Activated CD8-positive, alpha-beta T cell treated with anti-CD3 and anti-CD28 coated beads for 36 hours (primary cell): ENCODE measurements at places on chromosomes 7 and 10. TPM values are rescaled to one million over a fixed set of nuclear protein-coding genes. Genes with fewer than 3 reads are reported as not detected.

The CYP3A5 gene
- not detected for total RNA-seq

The ENTPD1 gene
- 4.6 TPM for total RNA-seq

The TIAL1 gene
- 200 TPM for total RNA-seq

The ADAM12 gene
- 1.3 TPM for total RNA-seq

The KLF14 gene
- not detected for total RNA-seq

The PON3 gene
- not detected for total RNA-seq

The RBP3 gene
- total RNA-seq, result not detected

DNA sequence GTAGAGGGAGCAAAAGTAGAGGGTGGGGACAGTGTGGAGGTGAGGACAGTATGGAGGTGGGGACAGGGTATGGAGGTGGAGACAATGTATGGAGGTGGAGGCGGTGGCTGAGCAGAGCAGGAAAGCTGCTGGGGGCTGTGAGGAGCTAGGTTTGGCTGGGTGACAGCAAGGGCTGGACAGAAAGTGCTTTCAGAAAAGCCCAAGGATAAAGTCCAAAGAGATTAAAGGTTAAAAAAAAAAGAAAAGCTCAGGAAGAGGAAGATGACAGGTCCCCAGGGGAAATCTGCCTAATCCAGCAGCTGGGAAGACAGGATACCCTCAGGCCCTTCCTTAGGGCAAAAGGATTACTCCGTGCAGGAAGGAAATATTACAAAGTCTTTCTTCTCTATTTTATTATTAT lies 32.1 kb upstream of the PFKFB3 start:
- H3K4me3 ChIP-seq, result no peak overlapping the region
- DNase-seq, result no peak
- no peaks in the 10 kb centered on the region for H3K27me3 ChIP-seq
- peaks cover 82% of the 10 kb centered on the region for H3K4me1 ChIP-seq
- peak overlapping the region; percentile 18 for H3K27ac ChIP-seq

DNA sequence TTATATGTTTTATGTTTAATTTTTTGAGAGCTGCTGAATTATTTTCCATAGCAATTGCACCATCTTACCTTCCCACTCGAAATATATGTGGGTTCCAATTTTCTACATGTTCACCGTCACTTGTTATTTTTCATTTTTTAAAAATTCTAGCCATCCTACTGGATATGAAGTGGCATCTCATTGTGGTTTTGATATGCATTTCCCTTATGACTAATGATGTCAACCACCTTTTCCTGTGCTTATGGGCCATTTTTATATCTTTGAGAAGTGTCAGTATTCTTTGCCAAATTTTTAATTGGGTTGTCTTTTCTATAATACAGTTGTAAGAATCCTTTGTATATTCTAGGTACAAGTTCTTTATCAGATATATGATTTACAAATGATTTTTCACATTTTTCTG lies 27.8 kb downstream of the NHLRC2 start:
- no peak overlapping the region for H3K27ac ChIP-seq
- H3K4me1 ChIP-seq, result peaks cover 13% of the 10 kb centered on the region
- H3K27me3 ChIP-seq, result no peaks in the 10 kb centered on the region
- H3K4me3 ChIP-seq, result no peak overlapping the region
- peaks cover 35% of the 10 kb centered on the region for H3K36me3 ChIP-seq

GRCh38 chr10:101358706-101359300 lies 4.8 kb downstream of the BTRC start:
- no peak for DNase-seq
- H3K27ac ChIP-seq, result no peak overlapping the region
- H3K4me1 ChIP-seq, result peaks cover 28% of the 10 kb centered on the region
- H3K36me3 ChIP-seq, result peaks cover 10% of the 10 kb centered on the region

DNA sequence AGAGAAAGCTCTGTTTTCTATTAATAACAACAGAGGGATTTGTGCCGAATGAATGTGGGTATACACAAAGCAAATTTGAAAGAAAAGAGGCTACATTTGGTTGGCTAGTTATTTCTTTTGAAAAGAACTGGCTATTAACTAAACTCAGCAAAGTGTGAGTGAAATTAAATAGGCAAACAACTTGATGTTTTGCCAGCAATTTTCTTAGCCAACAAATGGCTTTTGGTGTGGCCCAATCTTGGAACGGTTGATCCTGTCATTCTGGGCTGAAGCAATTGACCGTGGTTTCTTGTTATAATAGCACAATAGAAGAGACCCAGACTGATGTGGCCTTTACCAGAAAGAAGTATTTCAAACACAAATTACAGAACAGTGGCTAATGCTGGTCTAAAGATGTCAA lies 898.6 kb downstream of the KCNMA1 start:
- H3K27ac ChIP-seq, result no peak overlapping the region
- H3K27me3 ChIP-seq, result no peaks in the 10 kb centered on the region
- DNase-seq, result no peak
- no peak overlapping the region for H3K4me3 ChIP-seq
- H3K36me3 ChIP-seq, result no peaks in the 10 kb centered on the region

DNA sequence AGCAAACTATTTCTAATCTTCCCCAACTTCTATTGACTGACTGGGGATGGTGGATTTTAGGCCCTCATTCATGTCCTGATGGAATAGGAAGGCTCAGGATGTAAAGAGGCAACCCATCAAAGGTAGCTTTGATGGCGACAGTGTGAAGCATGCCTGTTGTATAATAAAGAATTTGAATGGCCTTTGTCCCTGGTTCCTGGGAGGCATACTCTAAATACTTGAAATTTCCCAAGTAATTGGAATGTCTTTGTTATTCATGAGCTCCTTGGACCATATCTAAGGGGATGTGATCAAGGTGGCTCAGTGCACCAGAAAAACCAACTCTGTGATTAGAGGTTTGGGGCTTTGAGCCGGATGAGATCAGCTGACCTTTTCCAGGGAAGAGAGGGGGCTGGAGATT lies 264.5 kb upstream of the NEBL start:
- peaks cover 7% of the 10 kb centered on the region for H3K27me3 ChIP-seq
- H3K27ac ChIP-seq, result no peak overlapping the region
- H3K4me1 ChIP-seq, result no peaks in the 10 kb centered on the region
- H3K36me3 ChIP-seq, result no peaks in the 10 kb centered on the region
- H3K4me3 ChIP-seq, result no peak overlapping the region

- H3K27ac ChIP-seq, result peak overlapping the region; percentile 87
- peaks cover 55% of the 10 kb centered on the region for H3K4me1 ChIP-seq
- DNase-seq, result peak; percentile 84
- H3K4me3 ChIP-seq, result no peak overlapping the region
- no peaks in the 10 kb centered on the region for H3K36me3 ChIP-seq
Measured at GRCh38 chr10:110353244-110354119, 48.8 kb upstream of the SMNDC1 start.

- H3K4me3 ChIP-seq, result no peak overlapping the region
- H3K27me3 ChIP-seq, result no peaks in the 10 kb centered on the region
- H3K36me3 ChIP-seq, result no peaks in the 10 kb centered on the region
Measured at GRCh38 chr7:106050002-106050745, 61.9 kb downstream of the SYPL1 start.

DNA sequence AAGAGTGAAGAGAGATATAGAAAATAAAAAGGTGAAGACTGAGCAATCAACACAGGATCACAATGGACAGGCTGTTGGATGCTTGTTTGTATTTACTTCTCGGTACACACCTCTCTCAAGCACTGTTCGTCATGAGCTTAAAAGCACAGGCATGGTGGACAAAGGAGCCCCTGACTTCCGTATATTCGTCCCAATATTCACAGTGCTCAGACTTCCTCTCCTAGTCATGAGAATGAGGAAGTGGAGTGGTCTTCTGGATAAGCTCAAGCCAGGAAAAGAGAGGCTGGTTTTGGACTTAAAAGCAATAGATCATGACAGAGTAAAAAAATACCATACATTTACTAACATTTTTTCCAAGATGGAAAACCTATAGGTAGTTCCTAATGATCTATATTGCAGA lies 172.5 kb downstream of the SORCS1 start:
- H3K27me3 ChIP-seq, result no peaks in the 10 kb centered on the region
- no peak for DNase-seq

GRCh38 chr7:145193951-145194350 lies 358.1 kb upstream of the TPK1 start:
- H3K27ac ChIP-seq, result no peak overlapping the region
- H3K4me1 ChIP-seq, result no peaks in the 10 kb centered on the region
- H3K36me3 ChIP-seq, result no peaks in the 10 kb centered on the region
- H3K4me3 ChIP-seq, result no peak overlapping the region
- DNase-seq, result no peak

DNA sequence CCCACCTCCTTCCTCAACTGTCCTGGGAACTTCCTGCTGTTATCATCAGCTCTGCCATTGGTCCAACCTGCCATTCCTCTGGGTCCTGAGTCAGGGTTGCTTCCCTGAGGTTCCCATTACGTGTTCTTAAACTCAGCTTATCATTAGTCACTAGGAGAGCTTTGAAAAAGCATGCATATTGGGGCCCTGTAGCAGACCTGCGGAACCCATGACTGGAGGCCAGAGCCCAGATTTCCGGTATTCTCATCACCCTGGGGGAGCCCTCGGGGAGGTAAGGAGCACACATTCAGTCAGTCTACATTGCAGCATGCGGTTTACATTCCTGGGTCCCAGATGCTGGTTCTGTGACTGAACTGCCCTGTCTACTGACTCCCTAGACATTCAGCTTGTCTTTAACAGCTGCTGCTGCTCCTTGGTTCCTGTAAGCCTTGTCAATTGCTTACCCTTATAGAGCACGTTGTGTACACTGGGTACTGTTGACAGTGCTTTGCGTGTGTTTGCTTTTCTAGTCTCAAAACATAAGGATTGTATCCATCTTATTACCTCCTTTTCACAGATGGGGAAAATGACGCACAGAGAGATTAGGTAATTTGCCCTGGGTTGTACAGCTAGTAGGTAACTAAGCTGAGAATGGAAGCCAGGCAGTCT lies 12.8 kb downstream of the CDHR3 start:
- no peak for DNase-seq
- H3K27ac ChIP-seq, result no peak overlapping the region
- H3K36me3 ChIP-seq, result no peaks in the 10 kb centered on the region
- no peaks in the 10 kb centered on the region for H3K4me1 ChIP-seq
- peaks cover 1% of the 10 kb centered on the region for H3K27me3 ChIP-seq
- no peak overlapping the region for H3K4me3 ChIP-seq

DNA sequence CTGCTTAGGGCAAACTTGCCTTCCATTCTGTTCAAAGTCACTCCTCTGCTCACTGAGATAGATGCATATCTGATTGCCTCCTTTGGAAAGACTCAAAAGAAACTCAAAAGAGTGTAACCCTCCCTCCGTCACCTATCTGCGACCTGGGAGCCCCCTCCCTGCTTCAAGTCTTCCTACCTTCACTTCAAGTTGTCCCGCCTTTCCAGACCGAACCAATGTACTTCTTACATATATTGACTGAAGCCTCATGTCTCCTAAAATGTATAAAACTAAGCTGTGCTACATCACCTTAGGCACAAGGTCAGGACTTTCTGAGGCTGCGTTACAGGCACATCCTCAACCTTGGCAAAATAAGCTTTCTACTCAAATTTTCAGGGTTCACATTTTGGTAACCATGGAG lies 77.4 kb upstream of the C1GALT1 start:
- no peaks in the 10 kb centered on the region for H3K27me3 ChIP-seq
- H3K4me1 ChIP-seq, result peaks cover 10% of the 10 kb centered on the region
- no peak overlapping the region for H3K27ac ChIP-seq
- H3K4me3 ChIP-seq, result no peak overlapping the region
- H3K36me3 ChIP-seq, result no peaks in the 10 kb centered on the region

DNA sequence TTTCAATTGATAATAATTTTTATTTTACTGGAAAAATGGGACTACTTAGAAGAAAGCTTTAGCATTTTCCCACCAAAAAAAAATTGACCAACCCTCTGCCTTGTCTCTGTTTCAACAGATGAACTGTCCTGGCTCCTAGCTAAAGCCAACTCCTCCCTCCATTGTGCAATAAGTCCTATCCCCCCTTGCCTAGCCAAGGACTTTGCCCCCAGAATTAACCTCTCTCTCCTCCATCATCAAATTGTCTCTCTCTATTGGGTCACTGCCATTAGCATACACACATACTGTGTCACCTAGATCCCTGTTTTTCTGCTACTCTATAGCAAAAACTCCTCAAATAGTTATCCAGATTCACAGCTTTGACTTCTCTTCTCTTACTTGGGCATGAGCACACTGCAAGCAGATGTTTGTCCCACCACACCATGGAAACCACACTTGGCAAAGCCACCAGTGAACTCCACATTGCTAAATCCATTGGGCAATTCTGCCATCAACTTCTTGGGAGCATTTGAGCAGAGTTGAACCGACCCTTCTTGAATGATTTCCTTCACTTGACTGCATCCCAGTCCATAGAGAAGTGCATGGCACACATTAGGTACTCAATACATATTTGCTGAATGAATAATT lies 91.4 kb upstream of the NEBL start:
- no peak for DNase-seq
- H3K4me1 ChIP-seq, result no peaks in the 10 kb centered on the region
- H3K4me3 ChIP-seq, result no peak overlapping the region
- no peak overlapping the region for H3K27ac ChIP-seq
- H3K36me3 ChIP-seq, result no peaks in the 10 kb centered on the region

- DNase-seq, result no peak
- no peaks in the 10 kb centered on the region for H3K36me3 ChIP-seq
- peaks cover 5% of the 10 kb centered on the region for H3K27me3 ChIP-seq
Measured at GRCh38 chr10:71312811-71313789, 6.0 kb upstream of the SLC29A3 start.

DNA sequence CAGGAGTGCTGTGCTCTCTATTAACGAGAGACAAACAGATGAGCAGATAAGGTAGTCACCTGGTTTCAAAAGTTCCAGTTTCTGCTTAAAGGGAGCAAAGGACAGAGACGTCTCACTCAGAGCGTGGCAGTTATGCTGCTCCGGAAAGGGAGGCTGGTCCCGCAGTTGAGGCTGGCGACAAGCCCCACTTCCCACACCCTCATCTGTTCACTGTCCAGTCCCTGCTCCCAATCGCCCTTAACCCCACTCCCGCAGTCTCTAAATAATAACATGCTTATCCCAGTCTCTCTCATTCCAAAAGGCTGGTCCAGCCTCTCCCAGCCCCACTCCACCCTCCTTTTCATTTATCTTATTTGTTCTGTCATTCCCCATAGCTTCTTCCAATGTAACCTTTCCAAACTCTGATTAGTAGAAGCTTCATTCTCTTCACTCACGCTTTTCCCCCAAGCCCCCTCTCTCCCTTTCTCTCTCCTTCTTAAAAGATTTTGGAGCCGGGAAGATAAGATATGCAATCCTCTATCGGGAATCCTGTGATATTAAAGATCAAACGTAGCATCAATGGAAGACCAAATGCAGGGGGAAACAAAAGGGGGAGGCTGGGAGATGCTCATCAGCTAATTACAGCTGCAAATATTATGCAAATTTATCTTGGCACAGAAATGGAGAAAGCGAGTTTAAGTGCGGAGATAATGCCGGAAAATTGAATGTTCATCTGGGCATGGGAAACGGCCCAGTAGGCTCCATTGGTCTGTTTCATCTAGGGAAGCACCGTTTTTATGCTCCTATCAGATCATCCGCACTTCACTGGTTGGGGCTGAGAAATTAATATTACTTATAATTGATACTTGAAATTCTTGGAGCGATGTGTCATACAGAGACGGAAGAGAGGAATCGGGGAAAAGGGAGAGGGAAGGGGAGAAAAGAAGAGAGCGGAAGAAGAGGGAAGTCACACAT lies 16.3 kb upstream of the GATA3 start:
- no peak overlapping the region for H3K4me3 ChIP-seq
- peaks cover 36% of the 10 kb centered on the region for H3K4me1 ChIP-seq
- DNase-seq, result no peak
- H3K27ac ChIP-seq, result no peak overlapping the region
- peaks cover 2% of the 10 kb centered on the region for H3K36me3 ChIP-seq
- H3K27me3 ChIP-seq, result peaks cover 80% of the 10 kb centered on the region

- DNase-seq, result no peak
- H3K36me3 ChIP-seq, result no peaks in the 10 kb centered on the region
- H3K27me3 ChIP-seq, result peaks cover 8% of the 10 kb centered on the region
- H3K4me1 ChIP-seq, result peaks cover 12% of the 10 kb centered on the region
- H3K27ac ChIP-seq, result no peak overlapping the region
- no peak overlapping the region for H3K4me3 ChIP-seq
Measured at GRCh38 chr7:23888958-23889357, 178.9 kb downstream of the STK31 start.
